Pancreas (tissue), 10 donors: ENCODE measurements at places on chromosomes 11 and 22.

DNA sequence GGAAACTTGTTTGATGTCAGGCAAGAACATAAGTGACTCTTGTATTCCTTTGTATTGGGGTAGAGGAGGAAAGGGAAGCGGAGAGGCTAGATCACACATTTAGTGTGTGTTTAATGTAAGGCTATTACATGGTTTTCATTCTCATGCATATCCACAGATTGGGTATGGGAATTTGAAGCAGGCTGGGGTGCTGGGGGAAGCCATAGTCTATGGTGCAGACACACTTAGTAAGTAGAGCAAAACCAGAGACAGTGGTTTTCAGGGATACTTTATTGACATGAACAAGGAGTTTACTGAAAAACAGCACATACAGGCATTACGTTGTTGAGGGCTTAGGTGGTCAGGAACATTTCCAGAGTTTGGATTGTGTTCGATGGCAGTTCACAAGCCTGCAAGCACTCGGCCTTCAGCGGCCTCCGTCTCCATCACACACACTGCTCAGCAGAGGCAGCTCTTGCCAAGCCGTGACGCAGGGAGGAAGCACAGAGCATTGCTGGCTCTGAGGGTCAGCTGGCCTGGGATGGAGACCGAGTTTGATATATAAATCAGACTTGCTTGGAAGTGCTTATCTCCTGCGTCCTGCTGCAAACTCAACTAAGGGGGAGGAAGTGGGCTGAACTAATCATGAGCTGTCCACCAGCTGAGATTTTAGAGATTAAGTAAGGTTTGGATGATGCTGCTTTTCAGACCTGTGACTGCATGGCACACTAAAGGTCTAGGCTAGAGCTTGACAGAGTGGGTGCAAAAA is 25.3 kb downstream of the SCN3B start:
- DNase-seq = no peak

DNA sequence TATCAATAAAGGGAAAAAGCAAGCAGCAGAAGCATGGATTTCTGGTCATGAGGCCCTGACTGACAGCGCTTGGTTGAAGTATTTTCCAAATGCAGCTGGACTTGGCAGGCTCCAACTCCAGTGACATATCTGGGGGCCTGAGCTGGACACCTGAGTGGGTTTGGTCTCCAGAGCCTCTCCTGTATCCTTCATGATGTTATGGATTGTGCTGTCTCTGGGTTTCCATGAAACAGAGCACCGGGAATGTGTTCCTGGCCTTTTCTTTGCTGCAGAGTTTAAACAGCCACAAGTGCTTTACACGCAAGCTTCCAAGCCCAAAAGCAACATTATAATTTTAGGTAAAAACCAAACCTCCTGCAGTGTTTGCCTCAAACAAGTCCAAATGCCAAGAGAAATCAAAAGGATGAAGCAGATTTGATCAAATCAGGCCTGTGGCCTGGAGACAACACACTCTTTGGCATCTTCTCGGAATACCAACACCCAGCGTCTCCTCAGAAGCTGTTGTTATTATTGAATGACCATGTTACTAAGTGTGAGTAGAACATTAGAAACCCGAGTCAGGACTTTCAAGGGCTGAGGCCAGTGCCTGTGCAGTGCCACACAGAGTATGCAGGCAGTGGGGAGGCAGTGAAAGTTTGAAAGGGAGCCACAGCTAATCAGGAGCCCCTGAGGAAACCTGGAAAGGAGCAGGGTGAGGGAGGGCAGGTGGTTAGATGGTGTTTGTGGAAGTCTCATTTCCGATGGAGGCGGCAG is 42.0 kb downstream of the ME3 start:
- DNase-seq = no peak

- no peak for DNase-seq
Observed at GRCh38 chr11:27468209-27468994, 4.2 kb downstream of the LGR4 start.

DNA sequence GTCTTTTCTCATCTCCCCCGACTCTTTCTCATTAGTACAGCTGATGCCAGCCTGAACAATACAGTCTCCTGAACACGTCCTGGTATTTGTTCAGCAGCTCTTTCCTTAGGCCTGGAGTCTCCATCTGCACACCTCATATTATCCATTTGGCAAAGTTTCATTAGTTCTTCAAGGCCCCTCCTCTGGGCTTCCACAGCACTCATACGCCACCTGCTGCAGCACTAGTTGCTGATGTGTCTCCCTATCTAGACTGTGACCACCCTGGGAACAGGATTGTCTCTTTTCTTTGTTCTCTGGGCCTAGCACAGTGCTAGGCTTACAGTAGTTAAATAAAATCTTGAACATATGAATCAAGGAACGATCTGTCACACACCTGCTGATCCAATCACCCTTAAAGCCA is 17.2 kb downstream of the DCHS1 start:
- no peak for DNase-seq

DNA sequence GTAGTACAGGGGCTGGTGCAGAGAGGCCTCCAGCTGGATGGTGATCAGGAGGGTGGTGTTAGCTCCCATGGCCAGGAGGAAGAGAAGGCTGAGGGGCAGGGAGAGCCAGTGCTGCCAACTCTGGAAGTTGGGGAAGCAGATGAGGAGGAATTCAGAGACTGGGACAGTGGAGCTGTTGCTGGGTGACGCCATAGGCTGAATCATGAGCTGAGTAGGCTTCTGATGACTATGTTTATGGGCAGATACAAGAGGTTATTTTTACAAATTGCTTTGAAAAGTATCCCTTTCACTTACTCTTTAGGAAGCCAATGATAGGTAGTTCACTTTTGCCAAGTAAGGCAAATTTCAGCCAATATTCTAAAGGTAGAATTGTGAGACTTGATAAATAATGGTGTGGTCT is 3.1 kb downstream of the OR56A1 start:
- no peak for DNase-seq

DNA sequence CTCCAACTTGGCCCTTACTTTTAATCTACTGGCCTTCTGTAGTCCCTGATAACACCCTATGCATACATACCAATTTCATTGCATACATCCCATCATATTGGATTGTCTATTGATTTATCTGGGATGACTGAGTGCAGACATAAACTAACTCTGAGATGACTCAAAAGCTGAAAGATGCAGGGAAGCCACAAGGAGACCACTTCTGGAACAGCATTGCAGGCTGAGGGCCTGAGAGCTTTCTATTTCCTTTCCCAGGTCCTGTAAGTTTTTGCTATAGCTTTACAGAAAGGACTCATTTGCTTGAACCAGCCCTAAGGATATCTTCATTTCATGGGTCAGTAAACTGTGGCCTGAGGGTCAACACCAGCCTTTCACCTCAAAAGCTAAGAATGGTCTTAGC is 15.1 kb upstream of the SPON1 start:
- no peak for DNase-seq

DNA sequence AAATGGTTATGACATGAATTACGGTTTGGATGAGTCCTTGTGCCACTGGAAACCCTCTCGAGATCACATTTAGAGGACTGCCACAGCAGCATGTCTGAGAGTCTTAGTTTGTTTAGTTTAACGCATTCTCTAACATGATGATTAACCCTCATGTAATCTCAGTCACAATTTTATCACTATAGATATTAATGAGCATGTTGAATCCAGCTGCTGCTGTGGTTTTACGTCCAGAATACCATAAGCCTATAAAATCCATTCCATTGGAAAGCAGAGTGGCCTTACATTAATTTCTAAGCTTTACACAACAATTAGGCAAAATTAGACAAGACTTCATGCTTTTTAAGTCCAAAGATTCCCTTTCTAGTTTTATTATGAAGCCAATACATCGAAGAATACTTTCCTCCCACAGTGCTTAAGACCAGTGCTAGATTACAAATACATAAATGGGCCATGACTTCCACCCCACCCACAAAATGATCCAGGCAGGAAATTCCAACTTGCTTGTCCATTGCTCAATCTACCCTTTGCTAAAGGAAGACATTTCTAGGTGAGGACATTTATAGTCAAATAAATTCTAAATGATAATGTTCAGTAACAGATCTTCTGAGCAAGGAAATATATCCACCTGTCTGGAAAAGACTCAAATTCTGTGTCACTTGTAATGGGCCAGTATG is 3.5 kb upstream of the ELMOD1 start:
- DNase-seq = no peak

- no peak for DNase-seq
Observed at GRCh38 chr11:131190446-131190845, 180.0 kb upstream of the NTM start.

DNA sequence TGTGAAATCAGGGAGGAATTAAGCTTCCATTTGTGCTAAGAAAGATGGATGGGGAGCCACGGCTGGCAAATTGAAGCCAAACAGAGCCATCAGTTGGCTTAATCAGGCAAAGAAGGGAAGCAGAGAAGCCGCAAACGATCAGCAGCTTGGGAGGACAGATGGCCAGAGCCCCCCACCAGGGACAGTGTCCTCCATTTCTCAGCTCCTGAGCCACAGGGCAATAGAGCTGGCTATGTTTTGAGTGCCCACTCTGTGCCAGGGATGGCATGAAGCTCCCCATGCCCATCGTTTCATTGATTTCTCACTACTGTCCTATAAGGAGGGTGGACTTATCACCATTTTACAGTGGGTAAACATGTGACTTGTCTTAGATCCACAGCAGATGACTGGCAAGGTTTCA is 126.3 kb upstream of the ASPHD2 start:
- DNase-seq = no peak

DNA sequence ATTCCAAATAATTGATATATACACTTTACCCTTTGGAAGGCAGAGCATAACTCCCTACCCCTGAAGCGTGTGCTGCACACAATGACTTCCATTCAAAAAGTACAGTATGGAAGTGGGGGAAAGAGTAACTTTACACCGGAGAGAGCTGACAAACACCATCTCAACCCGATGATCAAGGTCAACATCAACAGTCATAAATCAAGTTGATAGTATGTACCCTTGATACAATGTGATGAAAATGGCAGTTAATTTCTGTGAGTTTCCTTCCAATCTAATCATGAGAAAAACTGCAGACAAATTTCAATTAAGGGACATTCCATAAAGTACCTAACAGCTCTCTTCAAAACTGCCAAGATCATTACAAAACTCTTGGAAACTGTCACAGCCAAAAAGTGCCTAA is 6.0 kb upstream of the DEUP1 start:
- DNase-seq = no peak

DNA sequence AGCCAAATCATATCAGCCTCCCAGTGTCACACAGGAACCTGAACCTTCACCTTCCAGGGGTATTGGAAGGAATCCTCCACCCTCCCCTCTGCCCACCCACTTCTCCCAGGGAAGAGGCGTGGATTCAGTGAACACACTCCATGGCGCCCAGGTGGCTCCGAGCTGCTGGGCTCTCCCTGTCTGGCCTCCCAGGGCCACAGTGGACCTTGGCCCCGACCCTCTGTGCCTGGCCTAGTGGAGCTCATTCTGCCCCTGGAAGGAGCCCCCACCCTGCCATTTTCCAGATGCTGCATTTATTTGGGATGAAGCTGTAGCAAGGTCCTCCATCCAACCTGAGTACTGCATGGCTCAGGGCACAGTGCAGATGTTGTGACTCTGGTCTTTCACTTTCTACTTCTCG is 1340.1 kb downstream of the TBC1D22A start:
- DNase-seq = no peak

GRCh38 chr11:37182031-37182430 is 584.0 kb upstream of the RAG2 start:
- no peak for DNase-seq

- DNase-seq = no peak
Observed at GRCh38 chr22:29635734-29636357, 32.4 kb downstream of the NF2 start.

DNA sequence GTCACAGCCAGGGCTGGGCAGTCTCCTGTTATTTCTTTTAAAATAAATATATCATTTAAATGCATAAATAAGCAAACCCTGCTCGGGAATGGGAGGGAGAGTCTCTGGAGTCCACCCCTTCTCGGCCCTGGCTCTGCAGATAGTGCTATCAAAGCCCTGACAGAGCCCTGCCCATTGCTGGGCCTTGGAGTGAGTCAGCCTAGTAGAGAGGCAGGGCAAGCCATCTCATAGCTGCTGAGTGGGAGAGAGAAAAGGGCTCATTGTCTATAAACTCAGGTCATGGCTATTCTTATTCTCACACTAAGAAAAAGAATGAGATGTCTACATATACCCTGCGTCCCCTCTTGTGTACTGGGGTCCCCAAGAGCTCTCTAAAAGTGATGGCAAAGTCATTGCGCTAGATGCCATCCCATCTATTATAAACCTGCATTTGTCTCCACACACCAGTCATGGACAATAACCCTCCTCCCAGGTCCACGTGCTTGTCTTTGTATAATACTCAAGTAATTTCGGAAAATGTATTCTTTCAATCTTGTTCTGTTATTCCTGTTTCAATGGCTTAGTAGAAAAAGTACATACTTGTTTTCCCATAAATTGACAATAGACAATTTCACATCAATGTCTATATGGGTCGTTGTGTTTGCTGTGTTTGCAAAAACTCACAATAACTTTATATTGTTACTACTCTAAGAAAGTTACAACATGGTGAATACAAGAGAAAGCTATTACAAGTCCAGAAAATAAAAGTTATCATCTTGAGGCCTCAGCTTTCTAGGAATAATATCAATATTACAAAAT is 13.4 kb downstream of the OR51B4 start:
- no peak for DNase-seq

- no peak for DNase-seq
Observed at GRCh38 chr11:70631624-70632047, 233.3 kb downstream of the CTTN start.

GRCh38 chr11:105144887-105145286 is 5.3 kb upstream of the CARD18 start:
- no peak for DNase-seq

DNA sequence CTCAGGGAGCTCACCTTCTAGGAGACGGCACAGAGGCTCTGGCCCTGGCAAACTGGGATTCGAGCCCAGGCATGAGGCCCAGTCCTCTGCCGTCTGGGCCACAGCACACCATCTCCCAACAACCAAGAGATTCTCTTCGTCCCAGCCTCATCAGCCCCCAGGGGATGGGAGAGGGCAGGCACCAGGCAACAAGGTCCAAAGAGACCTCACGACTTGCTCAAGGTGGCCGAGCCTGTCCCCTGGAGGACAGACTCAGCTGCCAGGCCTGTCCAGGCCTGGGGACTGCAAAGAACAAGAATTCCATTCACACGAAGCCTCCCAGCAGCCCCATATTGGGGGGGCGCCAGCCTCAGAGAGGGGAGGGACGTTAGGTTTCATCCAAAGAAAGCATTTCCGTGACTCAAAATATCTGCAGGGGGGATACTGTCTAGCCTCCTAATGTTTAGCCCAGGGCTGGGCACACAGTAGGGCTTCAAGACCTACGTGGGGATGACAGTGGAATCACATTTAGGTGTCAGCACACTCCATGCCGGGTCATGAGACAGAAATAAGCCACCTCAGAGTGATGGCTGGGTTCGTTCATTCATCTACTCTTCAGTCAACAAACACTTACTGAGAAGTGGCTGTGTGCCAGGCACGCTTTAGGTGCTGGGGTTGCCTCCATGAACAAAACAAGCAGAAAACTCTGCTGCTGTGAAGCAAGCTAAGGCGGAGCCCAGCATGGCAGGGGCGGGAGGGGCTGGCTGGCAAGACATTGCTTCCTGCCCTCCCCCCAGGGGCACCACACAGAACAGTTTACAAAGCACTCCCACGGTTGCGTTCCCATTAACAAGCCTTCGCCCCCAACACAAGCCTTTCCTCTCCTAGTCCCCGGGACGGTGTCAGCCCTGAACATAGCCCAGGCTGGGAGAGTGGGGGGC is 1.2 kb downstream of the CARNS1 start:
- peak; percentile 74 for DNase-seq
